ENCODE measurements at places on chromosomes 6 and 20.

DNA sequence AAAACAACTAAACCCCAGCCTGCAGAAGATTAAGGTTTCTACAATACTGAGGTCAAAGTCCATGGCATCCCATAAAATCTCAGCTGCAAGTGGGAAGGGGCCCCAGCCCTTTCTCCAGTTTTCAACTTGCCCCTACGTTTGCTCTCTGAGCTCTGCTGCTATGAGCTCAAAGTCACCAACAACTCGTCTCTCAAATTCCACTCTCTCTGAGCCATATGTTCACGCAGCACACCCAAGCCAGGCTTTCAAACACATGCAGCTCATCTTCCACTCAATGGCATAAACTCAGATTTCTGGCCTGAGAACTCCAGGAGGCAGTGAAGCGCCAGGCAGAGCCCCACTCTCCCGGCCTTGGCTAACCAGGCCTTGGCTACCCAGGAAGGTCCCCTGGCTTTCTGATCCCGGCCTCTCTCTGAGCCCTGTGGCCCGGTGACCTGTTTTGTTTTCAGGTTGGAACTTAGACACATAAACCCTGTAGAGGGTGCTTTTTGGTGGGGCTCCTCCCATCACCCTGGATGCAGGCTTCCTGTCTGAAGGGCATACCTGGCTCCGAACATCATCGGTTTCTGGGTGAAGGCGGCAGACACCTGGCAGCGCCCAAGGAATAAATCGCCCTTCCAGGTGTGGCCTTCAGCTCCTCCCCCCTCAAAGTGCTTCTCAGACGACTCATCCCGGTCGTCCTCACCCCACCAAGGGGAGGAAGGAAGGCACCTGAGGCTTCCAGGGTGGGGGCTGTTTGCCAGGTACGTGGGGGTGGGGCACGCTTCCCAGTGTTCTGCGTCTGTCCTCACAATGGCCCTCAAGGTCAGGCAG lies 12.4 kb downstream of the SLC22A23 start:
- DNase-seq = no peak

DNA sequence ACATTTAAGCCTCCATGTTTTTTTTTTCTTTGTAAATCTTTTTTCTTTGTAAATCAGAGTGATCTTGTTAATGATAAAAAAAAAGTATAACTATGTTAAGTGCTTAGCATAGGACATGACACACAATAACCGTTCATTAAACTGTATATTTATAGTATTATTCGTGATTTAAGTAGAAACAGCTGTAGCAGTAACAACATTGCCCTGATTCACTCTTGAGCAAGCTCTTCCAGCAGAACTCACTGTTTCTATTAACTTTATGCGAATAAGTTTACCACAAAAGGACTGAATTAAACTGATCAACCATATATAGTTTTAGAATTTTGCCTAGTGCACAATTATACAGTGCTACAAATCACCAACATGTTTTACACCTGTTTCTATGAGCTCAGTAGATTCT lies 1338.0 kb upstream of the EYS start:
- no peak for DNase-seq

DNA sequence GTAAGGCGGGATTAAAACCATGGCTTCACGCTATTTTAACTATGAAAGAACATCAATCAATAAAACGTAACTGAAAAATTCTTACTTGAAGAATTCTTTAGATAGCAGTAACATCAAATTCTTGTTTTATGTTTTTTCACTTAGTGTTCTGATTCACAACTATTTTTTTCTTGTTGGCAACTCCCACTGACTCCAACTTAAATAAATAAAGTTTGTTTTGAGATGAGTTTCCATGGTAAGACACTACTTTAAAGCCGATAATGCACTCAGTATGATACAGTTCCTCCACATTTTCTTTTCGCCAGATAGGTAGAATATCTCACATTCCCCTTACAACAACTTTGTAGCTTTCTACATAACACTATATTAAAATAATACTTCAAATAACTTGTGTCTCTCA lies 33.1 kb upstream of the CNKSR3 start:
- no peak for DNase-seq

DNA sequence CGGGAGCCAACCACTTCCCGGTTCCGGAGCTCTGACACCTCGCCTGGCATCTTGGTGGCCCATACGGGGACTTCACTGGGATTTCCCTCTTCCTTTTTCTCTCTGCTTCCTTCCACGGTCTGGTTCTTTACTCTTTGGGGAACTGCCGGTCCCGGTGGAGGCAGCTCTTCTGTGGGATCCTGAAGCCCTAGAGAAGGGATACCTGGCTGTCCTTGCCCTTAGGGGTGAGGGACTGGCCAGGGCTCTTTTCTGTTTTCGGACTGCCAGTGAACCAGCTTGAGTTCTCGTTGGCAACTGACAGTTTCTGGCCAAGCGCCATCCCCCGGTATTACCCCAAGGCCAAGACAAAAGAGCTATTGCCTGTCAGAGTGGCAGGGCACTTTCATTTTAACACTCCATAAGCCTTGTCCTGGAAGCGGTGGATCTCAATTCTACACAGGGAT lies 880 bp upstream of the CPXM1 start:
- no peak for DNase-seq

- DNase-seq = no peak
These were observed 88.2 kb upstream of the BHLHE23 start for GRCh38 chr20:63094767-63095499.

DNA sequence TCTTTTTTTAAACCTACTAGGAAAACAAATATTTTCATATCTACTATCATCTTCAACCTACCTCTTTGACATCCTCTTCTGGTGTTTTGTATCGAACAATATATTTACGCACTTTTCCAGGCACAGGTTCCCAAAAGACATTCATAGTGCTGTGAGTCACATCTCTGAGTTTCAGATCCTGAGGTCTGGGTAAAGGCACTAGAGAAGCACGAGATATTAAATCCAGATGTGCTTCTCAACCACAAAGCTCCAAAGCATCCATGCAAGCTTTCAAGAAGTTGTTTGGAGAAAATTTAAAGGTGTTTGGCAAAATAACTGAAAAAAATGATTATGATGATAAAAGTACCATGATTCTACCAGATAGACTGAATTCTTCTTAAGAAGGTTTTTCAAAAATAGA lies 62.7 kb downstream of the COL12A1 start:
- no peak for DNase-seq

DNA sequence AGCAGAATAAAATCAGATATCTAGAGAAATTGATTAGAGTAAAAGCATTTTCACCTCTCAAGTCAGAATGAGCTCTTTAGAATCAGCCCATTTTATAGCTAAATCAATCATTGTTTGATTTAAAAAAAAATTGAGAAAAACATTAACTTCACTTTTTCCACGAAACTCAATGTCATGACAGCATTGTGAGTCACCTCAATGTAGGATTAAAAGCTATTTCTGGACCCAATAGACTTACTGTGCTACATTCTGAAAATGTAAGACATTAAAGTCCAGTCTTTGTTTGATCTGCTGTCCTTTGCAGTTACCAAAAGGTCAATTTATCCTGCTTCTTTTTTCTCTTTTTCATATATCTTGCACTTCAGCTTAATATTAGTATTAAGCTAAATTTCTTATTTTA lies 519.4 kb upstream of the ZNF337 start:
- no peak for DNase-seq

DNA sequence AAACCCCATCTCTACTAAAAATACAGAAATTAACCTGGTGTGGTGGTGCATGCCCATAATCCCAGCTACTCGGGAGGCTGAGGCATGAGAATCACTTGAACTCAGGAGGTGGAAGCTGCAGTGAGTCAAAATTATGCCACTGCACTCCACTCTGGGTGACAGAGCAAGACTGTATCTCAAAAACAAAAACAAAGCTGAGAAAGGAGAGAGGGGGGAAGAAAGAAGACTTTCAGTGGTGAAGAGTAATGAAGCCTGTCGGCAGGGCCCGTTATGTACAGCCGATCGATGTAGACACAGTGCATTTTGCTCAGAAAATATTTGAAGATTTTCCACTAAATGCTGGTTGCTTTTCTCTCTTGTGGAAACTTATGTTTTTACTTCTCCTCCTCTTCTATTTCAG lies 13.8 kb downstream of the VAPB start:
- no peak for DNase-seq

- no peak for DNase-seq
These were observed 45.7 kb downstream of the OR2B2 start for GRCh38 chr6:27866357-27867050.

DNA sequence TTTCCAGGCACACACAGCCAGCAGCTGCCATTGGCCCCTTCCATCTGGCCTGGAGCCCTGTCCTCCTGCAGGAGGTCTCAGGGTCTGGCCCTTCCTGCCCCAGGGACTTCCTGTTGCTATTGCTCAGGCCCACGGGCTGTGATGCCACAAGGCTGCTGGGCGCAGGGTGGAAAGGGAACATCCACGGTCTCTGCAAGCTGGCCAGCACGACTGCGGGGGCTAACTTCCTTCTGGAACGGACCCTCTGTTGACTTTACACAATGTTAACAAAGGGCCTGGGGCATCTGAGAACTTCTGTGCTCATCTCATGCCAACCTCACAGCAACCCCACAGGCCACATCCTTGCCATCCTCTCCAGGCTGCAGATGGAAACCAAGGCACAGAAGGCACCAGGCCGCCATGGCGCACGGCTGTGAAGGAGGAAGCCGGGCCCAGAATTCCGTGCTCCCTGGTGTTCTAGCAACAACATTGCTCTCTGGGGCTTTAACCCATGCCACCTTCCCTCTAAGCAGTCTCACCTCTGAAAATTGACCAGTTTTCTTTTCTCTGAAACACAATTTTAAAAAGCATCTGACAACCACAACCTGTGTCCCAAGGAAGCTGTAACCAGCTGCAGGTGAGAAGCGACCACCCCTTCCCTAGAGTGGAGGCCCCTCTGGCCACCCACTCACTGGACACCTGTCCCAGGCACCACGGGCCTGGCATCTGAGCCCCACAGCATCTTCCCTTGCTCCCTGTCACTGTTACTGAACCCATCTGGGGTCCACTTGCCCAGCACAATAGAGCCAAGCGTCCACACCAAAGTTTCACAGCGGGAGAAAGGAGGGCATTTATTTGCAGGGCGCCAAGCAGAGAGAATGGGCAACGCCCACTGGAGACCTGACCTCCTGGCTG lies 261.3 kb downstream of the CDH4 start:
- DNase-seq = no peak

DNA sequence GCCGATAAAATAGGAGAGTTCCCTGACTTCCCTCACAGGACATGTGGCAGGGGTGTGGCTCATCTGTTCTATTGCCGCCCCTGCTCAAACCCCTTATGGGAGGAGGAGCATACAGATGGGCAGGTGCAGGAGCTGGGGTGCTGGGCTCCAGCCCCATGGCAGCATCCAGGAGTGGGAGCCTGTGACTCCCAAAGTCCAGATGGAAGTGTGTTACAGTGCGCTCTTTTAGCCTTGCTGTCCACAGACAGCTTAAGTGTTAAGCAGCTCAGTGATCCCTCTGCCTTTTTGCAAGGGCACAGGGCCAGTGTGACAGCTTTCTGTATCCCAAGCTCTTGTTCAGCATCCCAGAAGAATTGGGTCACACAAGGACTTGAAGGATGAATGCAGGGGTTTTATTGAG lies 212.3 kb upstream of the MYLIP start:
- DNase-seq = no peak

- no peak for DNase-seq
These were observed 417 bp downstream of the VAPB start for GRCh38 chr20:58389324-58389967.

DNA sequence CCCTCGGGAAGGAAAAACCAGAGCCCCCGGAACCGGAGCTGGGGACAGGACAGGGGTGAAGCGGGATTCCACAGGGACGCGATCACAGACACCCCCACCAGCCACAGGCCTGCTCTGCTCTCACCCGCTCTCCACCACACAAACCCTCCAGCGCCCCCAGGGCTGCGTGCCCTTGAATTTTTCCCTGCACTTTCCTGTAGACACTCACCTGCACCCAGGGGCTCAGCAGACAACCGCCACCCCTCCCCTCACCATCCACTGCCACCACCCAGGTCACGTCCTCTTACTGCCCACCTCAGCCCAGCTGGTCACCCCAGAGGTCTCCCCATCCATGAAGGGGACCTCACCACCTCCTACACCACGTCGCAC lies 631 bp downstream of the ULBP2 start:
- peak; percentile 81 for DNase-seq

DNA sequence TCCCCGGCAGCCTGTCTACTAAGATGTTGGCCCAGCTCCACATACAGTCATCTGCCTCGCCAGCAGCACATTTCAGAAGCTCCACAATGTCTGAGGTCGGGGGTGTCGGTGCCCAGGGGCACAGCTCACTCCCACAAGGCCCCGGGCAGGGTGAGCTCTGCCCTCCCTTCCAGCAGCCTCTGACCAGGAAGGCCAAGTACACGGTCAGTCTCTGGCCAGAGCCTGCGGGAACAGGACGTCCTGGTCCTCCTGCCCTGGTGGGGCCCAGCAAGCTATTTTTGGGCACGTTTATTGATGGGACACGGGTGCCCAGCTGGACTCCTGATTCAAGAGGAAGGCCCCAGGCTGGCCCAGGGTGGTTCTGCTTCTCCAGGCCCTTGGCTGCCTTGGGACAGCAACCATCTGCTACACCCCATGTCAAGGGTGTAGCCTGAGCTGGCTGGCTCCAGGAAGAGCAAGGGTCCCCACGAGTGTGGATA lies 114.9 kb upstream of the PTPN1 start:
- no peak for DNase-seq

GRCh38 chr20:62143957-62144825 lies 622 bp downstream of the SS18L1 start:
- DNase-seq = no peak

- DNase-seq = no peak
These were observed 168.0 kb upstream of the LRFN2 start for GRCh38 chr6:40755046-40755681.

- no peak for DNase-seq
These were observed 94.1 kb downstream of the YTHDF1 start for GRCh38 chr20:63121749-63122405.

GRCh38 chr6:20409427-20409971 lies 7.8 kb downstream of the E2F3 start:
- DNase-seq = no peak

GRCh38 chr6:163367497-163368183 lies 46.9 kb upstream of the QKI start:
- DNase-seq = no peak

GRCh38 chr6:165183496-165184140 lies 125.8 kb downstream of the C6orf118 start:
- no peak for DNase-seq
